Hematopoietic multipotent progenitor cell treated with erythropoietin and hydrocortisone succinate and interleukin-3 and kit ligand, for 15 days (in vitro differentiated cells): ENCODE measurements at places on chromosomes 7 and 10.

DNA sequence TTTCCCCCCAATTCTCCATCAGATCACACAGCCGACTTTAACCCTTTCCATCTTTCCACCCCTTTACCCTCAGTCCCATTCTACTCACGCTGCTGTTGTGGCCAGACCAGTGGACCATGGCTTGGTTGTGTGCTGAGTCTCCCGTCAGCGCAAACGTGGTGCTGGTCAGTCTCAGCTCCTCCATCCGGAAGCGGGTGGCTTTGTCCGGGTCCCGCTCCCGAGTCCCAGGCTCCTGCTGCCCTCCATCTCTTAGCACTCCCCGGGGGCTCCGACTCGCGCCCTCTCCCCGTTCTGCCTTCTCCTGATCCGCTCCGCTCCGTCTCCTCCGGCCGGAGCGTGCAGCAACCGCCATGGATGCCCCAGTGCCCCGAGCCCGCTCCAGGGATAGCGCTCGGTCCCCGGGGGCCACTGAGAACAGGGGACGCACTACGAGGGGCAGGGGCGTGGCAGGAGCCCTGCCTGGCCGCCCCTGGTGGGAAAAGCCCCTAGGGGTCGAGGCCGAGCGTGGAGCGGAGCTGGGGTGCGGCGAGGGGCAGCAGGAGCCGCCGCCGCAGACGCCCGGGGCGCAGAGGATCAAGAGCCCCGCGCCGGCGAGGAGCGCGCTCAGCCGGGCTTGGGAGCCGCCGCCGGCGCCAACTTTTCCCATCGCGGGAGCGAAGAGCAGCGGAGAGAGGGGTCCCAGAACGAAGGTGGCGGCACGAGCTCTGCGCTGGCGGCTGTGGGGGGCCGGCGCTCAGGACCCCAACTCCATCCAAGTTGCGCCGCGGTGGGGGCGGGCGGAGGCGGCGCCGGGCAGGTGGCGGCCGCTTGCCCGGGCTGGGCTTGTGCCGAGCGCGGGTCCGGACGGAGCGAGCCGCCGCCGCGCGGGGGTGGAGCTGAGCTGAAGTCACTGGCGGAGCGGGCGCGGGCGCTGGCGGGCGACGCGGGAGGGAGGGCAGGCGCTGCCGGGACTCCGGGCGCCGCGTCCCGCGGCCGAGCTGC is at the start of gene SORCS1:
TSS of gene SORCS1 (minus strand) at position 826 of the 981 bp plus-strand sequence.
- DNase-seq = no peak

DNA sequence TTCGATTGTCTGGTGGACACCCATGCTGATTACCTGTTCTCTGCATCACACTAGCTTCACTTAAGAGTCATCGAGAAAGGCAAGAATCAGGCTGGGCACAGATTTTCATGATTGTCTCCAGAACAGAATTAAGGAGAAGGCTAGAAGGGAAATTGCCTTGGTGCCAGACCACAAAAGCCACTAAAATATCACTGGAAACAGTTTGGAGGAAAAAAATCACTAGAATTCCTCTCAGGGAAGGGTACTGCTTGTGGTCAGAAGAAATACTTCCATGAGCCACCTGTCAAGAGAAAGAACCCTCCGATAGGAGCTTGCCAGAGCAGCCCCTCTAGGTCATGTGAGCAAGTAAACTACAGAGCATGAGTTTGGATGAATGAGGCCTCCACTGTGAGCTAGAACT is 269.3 kb upstream of the TEX47 start:
- no peak for DNase-seq

GRCh38 chr10:90289037-90289436 is 568.8 kb downstream of the HTR7 start:
- no peak for DNase-seq

DNA sequence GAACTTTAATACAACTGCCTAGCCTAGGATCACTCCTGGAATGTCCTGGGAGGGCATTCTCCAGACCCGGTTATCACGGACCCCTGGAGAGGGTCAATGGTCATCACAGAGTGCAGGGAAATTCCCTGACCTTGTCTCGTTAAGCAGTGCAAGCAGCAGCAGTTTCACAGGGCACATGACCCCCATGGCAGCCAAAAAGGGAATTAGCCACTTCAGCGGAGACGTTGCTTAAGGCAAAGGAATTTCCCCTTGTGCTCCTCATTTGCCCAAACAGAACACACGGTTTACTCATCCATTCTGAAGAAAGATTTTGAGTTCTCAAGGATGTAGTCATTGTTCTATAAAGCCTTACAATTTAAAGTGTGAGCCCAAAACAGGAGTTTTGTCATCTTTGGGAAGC is 260.3 kb downstream of the SNX13 start:
- no peak for DNase-seq

GRCh38 chr10:12538491-12538995 is 189.2 kb downstream of the CAMK1D start:
- no peak for DNase-seq

- no peak for DNase-seq
Measured at GRCh38 chr10:128614802-128615553, 488.8 kb upstream of the MKI67 start.

- DNase-seq = no peak
Measured at GRCh38 chr7:49670991-49671390, 102.4 kb upstream of the VWC2 start.

DNA sequence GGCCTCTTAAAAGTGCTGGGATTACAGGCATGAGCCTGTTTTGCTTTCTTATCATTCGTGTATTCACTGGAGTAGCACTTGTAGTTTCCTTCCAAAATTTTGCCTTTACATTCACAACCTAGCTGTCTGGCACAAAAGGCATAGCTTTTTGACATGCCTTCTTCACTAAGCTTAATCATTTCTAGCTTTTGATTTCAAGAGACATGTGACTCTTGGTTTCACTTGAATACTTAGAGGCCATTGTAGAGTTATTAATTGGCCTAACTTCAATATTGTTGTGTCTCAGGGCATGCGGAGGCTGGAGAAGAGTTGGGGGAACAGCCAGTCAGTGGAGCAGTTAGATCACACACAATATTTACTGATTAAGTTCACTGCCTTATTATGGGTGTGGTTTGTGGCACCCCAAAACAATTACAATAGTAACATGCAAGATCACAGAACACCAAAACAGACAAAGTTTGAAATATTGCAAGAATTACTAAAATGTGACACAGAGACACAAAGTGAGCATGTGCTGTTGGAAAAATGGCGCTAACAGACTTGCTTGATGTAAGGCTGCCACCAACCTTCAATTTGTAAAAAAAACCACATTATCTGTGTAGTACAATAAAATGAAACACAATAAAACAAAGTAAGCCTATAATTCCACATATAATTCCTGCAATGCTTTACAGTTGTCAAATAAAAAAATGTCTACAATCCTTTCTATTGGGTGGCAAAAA is 43.1 kb downstream of the BRAF start:
- DNase-seq = no peak
